ENCODE measurements at places on chromosomes 7 and 10.

GRCh38 chr7:148927123-148928045 is 43.3 kb upstream of the EZH2 start:
- no peak for DNase-seq

DNA sequence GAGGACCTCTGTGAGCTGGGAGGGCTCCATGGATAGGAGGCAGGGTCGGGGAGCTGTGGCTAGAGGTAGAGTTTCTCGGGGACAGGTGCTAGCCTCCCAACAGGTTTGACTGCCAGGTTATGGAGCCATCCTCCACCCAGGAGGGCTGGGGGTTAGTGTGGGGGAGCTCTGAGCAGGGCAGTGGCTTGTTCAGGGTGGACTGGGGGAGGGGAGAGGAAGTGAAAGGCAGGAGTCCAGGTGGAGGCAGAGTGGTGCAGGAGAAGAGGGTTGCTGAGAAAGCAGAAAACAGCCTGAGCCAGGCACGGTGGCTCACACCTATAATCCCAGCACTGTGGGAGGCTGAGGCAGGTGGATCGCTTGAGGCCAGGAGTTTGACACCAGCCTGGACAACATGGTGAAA is 40.5 kb upstream of the HSPB1 start:
- DNase-seq: no peak

DNA sequence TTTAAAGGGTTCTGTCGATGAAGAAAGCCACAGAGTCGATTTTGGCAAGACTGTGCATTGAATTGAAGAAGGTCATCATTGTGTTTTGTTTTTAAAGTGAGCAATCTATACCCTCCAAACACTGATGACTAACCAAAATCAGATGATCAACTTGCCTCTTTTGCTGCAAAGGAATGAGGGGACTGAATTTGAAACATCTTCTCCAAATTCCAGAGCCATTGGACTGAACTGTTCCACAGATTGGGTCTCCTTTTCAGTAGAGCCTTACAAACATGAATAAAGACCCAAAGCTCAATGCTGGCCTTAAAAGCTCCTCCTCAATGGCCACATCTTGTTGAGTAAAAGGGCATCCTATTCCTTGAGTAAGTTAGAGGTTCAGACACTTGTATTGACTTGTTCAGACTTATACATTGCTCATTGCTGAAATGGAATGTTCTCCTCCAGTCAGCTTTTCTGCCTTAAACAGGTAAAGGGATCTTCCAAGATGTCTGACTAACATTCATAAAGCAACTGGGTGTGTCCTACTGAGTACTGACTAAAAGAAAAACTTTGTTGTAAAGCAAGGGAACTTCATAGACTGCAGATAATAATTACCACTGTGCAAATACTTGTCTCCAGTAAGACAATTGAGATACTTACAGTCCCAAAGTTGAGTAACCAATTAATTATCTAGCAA is 630.6 kb downstream of the KCNMA1 start:
- DNase-seq: no peak

- DNase-seq: no peak
Observed at GRCh38 chr7:155373359-155374273, 75.9 kb downstream of the INSIG1 start.

DNA sequence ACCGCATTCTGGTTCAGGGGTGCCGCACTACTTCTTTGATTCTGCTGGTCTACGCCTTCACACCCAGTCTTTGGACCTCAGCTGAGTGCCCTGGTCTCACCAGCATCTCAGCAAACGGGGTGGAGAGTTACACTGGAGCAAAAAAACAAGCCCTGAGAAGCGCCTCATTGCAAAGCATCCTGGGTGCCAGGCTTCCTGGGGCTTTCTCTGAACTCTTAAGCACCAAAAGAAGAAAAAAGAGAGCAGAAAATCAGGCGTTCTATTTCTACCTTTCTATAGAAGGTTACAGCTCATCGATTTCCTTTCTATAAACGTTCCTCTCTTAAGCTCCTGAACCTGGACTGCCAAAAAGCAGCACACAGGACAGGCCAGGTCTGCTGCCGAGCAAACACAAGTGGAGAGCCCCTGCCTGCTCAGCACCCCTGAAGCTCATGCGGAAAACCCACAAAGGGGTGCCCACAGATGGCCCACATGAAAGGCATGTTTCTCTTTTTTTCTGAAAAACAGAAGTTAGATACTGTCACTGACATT is 217.9 kb downstream of the SFMBT2 start:
- DNase-seq: peak; percentile 77

DNA sequence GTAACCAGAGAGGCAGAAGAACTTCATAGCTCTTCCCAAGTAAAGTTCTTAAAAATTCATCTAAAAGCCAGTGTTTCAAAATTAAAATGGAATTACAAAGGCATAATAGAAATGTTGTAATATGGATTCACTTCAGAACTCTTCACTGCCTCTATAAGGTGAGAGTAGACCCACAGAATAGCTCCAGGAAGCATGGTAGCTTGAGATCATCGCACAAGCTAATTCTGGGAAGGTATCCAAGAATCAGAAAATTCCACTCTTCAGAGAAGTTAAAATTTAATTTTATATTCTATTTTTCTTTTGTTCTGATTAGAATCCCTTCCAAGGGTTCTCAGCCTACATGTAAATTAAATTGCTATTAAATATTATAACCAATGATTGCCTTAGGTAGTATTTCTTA is 1.5 kb upstream of the DHX32 start:
- DNase-seq: no peak

DNA sequence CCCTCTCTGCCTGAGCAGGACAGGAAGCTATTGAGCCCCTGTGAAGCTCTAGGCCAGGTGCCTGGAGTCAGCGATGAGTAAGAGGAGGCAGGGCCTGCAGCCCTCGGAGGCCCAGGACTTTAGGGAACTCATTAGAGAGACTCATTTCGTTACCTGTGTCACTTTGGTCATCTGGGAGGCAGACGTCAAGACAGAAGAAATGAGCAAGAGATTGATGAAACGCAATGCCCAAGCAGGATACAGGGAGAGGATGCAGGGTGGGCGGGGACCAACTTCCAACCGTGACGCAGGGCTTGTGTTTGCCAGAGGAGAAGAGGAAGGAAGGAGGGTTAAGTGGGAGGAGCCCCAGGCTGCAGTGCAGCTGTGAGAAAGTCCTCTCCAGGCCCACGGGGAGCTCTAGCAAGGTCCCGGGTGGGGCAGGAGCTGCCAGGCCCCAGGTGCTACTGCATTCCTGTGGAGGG is 26.4 kb upstream of the GNA12 start:
- DNase-seq: peak; percentile 35

DNA sequence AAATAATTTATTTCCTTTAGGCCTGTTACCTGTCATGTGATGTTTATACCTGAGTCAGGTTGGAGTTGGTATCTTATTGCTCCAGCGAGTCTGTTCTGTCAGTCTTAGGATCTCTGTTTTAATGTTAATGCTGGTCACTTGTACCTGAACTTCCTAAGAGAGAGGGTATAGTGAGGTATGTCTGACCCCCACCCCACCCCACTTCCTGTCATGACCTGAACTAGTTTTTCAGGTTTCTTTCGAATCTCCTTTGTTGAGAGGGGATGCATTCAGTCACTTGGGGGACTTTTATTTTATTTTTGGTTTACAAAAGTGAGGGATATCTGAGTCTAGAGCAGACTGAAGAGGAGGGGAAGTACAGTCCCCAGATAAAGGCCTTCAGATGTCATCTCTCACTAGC is 769.0 kb upstream of the COBL start:
- no peak for DNase-seq
